ENCODE measurements at places on chromosomes 2 and 18.

DNA sequence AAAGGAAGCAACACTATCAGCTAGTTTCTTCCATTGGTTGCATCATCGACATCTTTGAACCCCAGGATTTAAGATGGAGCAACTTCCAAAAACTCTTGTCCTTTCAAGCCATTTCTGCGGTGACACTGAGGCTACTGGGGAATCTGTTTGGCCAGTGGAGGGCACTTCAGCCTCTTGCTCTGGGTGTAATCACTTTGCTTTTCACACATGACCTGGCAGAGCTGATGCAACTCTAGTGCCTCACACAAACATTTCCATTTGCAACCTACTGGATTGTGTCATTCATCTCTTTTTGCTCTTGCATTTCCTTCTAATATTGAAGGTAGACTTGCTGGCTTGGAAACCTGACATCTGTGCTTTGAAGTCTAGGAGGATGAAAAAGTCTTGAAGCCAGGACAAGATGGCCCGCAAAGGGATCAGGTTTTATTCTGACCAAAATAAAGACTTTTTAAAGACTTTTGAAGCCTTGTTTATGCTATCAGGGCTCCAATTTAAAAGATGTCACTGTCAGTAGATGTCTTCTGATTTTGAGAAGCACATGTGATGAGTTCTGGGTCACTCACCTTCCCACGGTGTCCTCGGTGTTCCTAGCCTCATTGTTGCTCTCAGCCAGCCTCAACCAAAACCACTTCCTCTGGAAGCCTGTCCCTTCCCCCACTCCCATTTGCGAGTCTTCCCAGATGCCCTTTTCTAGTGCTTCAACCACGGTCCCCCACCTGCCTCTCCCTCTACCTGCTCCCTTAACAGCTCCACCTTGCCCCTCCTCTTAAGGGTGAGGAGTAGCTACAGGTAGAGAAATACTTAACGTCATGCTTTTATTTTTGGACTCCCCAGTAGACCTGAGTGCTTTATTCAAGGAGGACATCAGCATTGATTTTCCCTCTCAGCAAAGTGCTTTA is 69.7 kb upstream of the KCNE4 start:
- DNase-seq: no peak

DNA sequence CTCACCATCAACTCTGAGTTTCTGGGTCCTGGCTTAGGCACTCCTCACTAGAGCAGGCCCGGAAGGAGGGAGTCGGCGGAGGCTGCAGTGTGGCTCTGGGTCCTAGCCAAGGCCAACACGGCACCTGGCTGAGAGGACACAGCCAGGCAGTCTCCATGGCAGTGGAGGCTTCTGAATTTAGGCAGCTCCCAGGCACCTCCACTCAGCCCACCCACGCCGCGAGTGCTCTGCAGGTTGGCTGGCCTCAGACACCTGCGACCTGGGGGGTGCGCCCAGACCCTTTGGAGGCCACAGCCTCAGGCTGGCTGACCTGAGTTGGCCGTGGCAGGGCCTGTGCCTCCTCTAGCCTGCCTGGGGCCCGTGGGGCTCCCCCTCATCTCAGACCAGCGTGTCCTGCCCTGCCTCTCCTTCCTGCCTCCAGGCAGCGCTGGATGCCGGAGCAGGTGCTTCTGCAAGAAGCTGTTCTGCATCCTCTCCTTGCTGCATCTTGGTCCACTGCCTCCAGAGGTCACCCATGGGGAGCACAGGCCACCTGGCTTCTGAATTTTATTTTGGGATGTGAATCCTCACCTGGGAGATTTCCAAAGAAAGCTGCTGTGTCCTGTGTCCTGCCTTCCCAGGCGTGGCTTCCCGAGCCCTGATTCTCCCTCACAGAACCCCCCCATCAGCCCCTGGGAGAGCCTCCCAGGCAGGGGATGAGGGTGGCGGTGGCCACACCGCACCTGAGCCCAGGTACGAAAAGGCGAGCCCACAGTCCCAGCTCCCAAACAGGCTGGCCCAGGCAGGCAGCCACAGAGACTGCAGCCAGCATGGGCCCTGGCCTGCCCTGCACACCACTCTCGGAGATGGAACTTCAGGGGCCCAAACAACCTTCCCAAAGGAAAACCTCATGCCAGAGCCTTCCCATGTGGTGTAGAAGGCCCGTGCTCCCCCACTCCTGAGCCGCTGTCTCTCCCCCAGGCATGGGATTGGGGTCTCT is 23.4 kb downstream of the AQP12A start:
- no peak for DNase-seq

GRCh38 chr2:170456914-170457313 is 258.2 kb upstream of the SP5 start:
- DNase-seq: no peak

- DNase-seq: no peak
Measured at GRCh38 chr18:79962311-79962710, 2.1 kb upstream of the HSBP1L1 start.

- DNase-seq: no peak
Measured at GRCh38 chr2:151669585-151670081, 64.6 kb downstream of the NEB start.

- no peak for DNase-seq
Measured at GRCh38 chr2:37181726-37182684, 6.5 kb downstream of the SULT6B1 start.

GRCh38 chr2:233423552-233423860 is 69.2 kb downstream of the DGKD start:
- DNase-seq: no peak

DNA sequence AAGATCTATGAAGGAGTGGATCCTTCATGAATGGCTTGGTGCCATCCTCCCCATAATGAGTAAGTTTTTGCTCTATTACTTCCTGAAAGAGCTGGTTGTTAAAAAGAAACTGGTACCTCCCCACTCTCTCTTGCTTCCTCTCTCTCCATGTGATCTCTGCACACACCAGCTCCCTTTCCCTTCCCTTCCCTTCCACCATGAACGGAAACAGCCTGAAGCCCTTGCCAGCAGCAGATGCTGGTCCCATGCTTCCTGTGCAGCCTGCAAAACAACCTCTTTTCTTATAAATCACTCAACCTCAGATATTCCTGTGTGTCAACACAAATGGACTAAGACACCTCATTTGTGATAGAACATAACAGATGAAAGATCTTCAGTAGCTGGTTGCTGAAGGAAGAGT is 303.5 kb upstream of the ACVR2A start:
- no peak for DNase-seq

GRCh38 chr2:235709969-235710879 is 216.4 kb downstream of the AGAP1 start:
- no peak for DNase-seq

GRCh38 chr2:240553956-240554480 is 3.8 kb downstream of the ANKMY1 start:
- DNase-seq: no peak

DNA sequence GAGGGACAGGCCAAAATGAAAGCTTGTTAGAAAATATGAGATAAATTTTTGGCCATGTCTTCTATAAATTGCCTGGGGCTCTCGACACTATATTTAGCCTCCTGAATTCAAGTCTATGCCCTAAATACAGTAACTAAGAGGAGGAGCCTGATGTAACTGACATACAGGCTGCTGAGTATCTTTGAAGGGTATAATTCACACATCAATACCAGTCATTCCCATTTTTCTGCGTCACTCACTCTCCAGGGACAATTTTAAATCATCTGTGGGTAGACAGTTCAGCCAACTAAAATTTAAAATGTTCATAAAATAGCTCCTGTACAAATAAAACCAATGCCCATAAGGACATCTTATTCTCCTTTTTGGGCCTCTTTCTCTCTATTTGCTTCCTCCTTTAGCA is 105.9 kb downstream of the AP1S3 start:
- DNase-seq: no peak

GRCh38 chr2:132677661-132678060 is 7.7 kb upstream of the LYPD1 start:
- DNase-seq: no peak

DNA sequence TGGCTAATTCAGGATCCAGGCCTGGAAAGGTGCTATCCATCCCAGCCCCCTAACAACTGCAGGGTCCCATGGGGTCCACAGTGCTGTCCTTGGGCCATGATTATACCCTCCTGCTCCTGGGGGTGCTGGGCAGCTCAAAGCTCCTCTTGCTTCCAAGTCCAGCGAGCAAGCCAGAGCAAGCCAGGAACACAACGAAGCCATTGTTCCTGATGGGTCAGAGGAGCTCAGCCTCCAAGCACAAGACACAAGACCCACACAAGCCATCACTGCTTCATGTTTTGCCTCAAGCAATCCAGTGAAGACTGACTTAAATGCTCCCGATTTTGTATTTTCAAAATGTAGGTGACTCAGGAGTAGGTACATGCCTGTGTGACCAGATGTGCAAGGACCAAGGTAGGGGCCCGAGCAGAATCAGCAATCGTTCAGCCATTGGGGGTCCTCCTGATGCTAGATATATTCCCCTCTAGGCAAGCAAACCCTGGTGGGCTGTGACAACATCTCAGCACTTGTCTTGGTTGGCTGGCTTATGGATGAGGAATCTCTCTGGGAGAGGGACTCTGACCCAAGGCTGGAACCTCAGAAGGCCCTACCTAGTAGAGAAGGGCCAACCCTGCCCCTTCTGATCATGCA is 90.8 kb downstream of the EPAS1 start:
- no peak for DNase-seq

DNA sequence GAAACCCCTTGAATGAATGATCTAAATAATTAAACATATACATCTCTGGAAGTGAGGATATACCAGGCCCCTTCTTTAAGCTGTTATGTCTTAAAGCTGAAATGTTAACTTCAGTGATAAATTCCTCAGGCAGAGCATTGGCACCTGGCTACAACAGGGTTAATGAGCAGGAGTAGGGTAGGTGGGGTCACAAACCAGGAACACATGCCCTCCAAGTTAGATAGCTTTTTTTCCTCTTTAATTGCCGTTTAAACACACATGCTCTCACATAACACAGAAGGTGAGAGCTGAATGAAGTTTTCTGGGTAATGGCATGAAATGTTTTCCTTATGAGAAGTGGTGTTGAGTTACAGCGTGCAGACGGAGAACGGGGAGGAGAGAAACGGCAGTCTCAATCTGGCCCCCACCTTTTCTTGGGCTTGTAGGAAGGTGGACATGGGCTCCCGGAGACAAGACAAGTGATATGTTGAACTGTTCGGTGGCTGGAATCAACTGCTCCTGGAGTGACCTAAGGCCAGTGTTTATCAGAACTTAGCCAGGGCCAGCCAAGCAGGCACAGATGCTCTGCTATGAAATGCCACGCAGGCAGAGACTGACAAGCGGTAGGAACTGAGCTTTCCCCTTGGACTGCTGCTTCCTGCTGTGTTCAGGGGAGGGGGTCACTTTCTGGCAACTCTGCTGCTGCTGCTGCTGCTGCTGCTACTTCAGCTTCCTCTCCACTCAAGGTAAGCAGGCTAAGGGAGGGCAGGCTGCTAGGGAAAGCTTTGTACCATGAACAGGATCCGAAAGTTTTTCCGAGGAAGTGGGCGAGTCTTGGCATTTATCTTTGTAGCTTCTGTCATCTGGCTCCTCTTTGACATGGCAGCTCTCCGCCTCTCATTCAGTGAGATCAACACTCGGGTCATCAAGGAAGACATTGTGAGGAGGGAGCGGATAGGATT is at the start of gene GALNT5:
Gene GALNT5 (plus strand): TSS at position 394 of the 941 bp plus-strand sequence. CDS start 378 bp downstream, at position 772.
- no peak for DNase-seq

DNA sequence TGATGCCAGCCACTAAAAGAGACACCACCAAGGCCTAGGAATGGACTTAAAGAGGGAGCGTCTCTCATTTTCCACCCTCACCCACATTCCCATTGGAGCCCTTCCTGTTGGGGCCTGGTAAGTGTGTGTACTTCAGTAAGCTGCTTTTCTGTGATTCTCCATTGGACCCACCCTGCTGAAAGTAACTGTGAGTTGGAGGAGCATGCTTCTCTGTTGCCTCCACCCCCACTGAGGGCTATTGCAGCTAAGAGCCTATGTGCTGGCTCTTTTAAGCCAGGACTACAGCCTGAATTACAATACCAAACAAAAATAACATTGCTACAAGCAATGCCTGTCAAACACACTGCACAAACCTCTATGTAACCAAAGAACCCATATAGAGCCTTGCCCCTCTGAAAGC is 81.1 kb downstream of the TRABD2A start:
- no peak for DNase-seq

- no peak for DNase-seq
Measured at GRCh38 chr2:11750422-11750821, 4.0 kb downstream of the LPIN1 start.

DNA sequence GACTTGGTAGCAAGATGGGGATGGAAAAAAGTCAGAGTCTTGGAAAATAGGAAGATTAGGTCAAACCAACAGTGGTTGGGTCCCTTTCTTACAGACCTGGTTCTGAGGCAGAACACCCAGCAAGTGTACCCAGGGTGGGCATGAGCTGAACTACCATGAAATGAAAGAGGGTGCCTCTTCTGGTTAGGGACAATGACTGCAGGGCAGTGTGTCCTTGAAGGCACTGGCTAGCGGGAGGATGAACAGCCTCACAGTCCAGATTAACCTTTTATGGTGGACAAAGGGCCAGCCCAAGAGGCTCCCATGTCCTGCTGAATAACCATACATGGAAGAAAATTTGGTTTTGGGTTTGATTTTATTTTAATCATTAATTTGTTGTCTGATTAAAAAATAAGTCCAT is 61.8 kb upstream of the CCDC85A start:
- no peak for DNase-seq

DNA sequence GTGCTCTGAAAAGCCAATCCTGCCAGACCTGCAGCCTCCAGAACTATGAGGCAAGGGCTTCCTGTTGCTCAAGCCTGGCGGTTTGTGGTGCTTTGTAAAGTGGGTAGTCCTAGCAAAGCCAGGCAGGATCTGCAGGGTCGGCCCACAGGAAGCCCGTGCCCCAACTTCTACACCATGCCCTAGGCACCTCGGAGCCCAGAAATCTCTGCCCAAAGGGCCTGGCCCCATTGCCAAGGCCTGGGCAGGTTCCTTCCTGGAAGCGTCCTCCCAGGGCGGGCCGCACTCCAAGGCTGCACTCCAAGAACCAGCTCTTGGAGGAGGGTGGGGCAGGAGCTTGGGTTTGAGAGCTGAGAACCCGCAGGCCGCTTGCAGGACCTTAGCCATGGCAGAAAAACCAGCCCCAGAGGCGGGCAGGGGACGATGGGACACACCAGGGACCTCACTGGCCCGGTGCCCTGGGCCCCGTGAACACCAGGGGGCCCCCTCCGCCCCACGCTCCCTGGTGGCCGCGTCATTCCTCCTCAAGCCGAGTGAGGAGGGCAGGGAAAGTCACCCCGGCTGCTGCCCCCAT is 37.2 kb upstream of the ID2 start:
- no peak for DNase-seq

- no peak for DNase-seq
Measured at GRCh38 chr2:221334481-221335218, 237.5 kb downstream of the EPHA4 start.

- no peak for DNase-seq
Measured at GRCh38 chr2:143730155-143730952, 601.1 kb downstream of the ARHGAP15 start.

GRCh38 chr18:79554321-79554720 is 125.3 kb upstream of the CTDP1 start:
- DNase-seq: no peak

- no peak for DNase-seq
Measured at GRCh38 chr2:241351640-241352031, 4.4 kb upstream of the FARP2 start.
